Stimulated activated CD8-positive, alpha-beta memory T cell treated with anti-CD3 and anti-CD28 coated beads, Interleukin-15, amount 100 ng/mL, for 48 hours (primary cell): ENCODE measurements at places on chromosomes 2 and 18.

DNA sequence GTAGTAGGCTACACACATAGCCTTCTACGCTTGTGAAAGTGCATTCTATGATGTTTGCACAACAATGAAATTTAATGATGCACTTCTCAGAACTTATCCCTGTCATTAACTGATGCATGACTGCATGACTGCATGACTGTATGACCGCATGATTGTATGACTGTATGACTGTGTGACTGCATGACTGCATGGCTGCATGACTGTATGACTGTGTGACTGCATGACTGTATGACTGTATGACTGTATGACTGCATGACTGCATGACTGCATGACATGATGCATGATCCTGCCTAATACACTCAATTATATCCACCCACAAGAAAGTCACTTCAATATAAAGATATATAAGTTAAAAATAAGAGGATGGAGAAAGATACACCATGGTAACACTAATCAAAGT is 365.4 kb upstream of the FSIP2 start:
- no peak for DNase-seq

DNA sequence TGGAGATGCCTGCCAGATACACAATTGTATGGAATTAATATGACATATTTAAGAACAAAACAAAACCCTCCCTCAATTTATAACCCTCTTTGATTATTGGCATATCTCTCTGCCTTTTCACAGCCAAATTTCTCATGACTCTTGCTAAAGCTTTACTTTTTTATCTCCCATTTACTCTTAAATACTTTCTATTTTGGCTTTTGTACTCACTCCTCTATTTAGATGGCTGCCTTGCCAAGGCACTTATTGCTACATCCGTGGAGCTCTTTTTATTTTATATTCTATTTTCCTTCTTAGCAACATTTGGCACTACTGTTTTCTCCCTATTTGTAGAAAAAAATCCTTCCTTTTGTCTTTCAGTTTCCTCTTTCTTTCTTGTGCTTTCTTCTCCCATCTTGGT is 466.4 kb upstream of the CWC22 start:
- DNase-seq: no peak

DNA sequence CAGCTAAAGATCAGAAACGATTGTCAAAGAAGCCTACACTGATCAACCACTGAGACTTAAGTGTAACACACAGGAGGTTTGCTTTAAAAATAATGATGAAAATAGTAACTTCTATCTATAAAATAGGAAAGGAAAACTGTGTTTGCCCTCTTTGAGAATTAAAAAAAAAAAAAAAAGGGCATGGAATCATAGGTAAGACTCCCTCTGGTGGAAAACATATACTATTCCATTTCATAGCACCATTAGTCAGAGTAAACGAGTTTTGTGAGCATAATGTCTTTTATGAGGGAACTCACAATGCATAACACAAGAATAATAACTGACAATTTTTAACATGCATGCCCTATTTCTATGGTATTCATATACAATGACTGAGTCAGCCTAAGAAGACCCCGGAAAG is 36.3 kb downstream of the SLC35F5 start:
- no peak for DNase-seq

- no peak for DNase-seq
Observed at GRCh38 chr2:36918307-36918706, 48.0 kb downstream of the STRN start.

DNA sequence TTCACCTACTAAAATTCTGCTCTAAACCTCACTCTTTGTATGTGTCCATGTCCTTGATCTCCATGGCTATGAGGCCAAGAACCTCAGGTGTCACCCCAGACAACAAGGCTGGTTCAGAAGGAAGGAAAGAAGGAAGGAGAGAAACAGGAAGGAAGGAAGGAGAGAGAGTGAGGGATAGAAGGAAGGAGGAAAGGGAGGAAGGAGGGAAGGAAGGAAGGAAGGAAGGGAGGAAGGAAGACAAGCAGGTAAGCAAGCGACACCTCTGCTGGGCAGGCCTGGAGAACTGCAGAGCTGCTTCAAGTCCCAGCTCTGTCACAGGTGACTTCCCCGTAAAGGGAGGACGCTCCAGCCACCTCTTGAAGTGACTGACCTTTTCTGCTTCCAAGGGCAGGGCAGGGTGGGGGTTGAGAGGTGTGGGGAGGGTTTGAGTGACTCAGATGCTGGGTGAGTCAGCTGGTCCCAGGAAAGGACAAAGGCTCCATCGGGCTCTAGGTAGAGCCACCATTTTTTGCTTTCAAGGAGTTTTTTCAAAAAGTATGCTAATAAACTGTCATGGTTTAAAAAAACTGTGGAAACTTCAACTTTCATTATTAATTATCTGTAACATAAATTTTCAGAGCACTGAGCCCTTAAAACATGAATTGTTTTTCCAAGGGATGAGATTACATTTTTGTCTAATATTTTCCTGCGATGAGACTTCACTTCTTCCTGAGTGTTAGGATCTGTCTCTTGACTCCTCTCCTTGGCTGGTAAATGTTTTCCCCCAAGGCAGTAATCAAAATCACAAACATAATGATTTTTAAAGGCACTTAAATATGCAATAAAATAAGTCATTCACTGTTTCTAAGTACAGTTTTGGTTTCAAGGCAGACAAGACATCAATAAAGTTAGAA is 90.1 kb upstream of the L3MBTL4 start:
- no peak for DNase-seq

- DNase-seq: no peak
Observed at GRCh38 chr2:210901326-210901725, 344.9 kb downstream of the CPS1 start.

DNA sequence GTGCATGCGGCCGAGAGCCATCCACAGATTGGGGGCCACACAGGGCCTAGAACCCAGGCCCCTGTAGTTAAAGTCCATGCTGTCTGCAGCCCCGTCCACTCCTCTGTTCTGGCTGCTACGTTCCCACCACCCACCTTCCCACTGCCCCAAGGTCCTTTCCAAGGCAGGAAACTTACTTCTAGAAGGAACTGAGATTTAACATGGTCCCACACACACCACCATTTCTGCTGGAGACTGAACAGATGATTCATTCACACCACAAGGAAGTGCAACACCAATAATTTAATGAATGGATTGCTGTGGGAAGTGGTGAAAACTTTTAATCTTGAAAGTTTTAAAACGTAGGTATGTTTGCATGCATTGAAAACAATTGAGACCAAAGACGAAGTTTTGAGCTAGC is 95.2 kb downstream of the LBH start:
- no peak for DNase-seq

DNA sequence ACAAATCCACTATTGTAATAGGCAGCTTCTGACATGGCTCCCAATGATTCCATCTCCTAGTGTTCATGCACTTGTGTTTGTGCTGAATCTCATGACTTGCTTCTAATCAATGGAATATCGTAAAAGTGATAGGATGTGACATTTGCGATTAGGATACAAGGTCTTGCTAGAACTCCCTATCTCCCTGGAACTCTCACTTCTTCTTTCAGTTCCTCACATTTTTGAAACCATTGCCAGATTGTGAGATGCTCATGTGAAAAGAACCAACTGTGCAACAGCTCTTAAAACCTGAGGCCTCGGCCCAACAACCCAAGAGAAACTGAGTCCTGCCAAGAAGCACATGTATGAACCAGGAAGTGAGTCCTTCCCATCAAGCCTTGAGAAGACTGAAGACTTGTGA is 226.9 kb upstream of the DTNA start:
- DNase-seq: no peak

DNA sequence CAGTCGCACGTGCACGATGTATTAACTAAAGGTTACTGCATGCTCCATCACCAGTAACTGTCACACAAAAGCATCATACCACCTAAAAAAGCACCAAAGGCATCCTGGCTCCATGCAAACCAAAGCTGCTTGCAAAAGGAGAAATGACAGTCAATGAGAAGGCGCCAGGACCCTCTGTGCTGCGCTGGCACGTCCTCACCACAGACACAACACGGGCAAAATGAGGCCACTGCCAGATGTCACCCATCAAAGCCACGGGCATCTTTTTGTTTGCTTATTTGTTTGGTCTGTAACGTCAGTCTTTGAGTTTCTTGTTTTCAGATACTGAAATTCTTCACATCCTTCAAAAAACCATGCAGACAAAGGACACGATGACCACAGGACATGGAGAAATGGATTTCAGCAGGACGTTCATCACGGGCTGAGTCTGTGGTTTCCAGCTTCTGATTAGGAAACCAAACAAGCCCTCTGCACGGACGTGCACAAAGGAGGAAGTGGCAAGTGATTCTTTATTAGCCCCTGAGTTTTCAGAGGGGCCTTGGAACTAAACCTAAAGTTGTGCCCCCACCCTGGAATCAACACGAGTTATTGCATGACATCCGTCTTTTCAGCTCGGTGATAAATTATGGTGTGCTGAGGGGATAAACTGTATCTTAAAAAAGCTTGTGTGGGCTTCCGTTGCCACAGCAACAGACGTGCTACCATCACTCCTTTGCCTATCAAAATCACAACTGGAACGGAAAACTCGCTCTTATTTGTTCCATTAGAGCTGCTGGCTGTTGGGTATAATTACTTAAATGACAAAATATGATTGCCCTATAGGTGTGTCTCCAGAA is 181.8 kb downstream of the EIPR1 start:
- no peak for DNase-seq

DNA sequence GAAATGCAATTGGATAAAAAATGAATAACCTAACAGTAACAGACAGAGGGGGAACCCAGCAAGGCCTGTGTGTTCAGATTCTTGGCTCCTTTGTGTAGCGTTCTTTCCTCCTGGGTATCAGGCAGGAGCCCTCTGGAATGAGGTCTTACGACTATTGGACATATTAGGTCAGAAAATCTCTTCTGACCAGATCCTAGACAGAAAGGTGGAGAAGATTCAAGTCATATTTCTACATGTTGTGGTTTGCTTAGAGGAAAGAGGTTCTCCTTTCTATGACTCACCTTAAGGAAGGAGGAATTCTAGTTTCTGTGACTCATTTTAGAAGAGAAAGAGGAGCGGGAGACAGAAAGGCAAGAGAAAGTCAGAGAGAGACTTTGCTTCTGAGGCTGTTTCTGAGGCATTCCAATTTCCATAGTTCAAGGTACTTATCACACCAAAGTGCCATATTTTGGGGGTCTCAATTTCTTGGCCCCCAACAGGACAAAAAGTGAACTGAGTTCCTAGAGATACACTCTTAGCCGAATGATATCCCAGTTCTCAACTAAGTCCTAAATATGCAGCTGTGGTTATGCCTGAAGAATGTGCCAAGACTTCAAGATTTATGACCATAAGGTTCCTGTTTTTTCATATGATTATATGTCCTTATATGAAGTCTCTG is 618.6 kb downstream of the ZEB2 start:
- DNase-seq: no peak

- no peak for DNase-seq
Observed at GRCh38 chr2:66684289-66684688, 249.4 kb downstream of the MEIS1 start.
